ENCODE measurements at places on chromosomes 3 and 15. TPM values are rescaled to one million over a fixed set of nuclear protein-coding genes. Genes with fewer than 3 reads are reported as not detected.

The PLCB2 gene
- 5.1 TPM for total RNA-seq

The PLCH1 gene
- not detected for total RNA-seq

The RPL39L gene
- total RNA-seq: 14.7 TPM

The LDHAL6B gene
- not detected for total RNA-seq

The IQCF5 gene
- not detected for total RNA-seq

All from glomerular endothelial cell (primary cell).